ENCODE measurements at places on chromosomes 2 and 18. TPM values are rescaled to one million over a fixed set of nuclear protein-coding genes. Genes with fewer than 3 reads are reported as not detected.

The GPR39 gene
- not detected for total RNA-seq

The CTAGE1 gene
- not detected for total RNA-seq

The CAPN13 gene
- total RNA-seq, result not detected

The IL1B gene
- 0.30 TPM for total RNA-seq

The GALNT3 gene
- total RNA-seq, result 0.19 TPM

The TCF23 gene
- total RNA-seq, result not detected

The FSHR gene
- total RNA-seq, result 0.46 TPM

The ACMSD gene
- total RNA-seq, result not detected

The C18orf54 gene
- 1.2 TPM for total RNA-seq

The ANKRD53 gene
- total RNA-seq, result 0.30 TPM

The NEUROD1 gene
- not detected for total RNA-seq

The SPIRE1 gene
- 33.5 TPM for total RNA-seq

GRCh38 chr2:15303874-15304273, 257.3 kb downstream of the NBAS start:
- DNase-seq, result no peak

- DNase-seq, result no peak
Observed at GRCh38 chr2:124248386-124248785, 223.3 kb downstream of the CNTNAP5 start.

GRCh38 chr2:202043475-202043874, 9.8 kb downstream of the FZD7 start:
- DNase-seq, result no peak

DNA sequence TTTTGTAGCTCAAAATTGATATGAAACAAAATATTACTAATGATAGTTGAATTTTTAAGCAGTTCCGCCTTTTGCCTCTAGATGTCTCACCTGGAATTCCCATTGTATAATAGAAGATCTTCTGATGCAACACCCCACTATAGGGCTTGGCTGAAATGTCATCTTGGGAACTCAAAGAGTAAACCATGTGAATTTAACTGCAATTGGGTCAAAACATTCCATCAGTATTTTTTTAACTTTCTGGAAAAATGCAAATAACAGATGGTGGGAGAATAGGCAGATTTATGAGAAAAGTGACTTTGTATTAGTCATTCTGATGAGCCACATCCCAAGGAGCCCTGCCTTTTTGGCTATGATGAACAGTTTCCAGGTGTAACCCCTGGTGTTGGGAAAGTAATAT, 489.9 kb downstream of the NYAP2 start:
- DNase-seq, result no peak

DNA sequence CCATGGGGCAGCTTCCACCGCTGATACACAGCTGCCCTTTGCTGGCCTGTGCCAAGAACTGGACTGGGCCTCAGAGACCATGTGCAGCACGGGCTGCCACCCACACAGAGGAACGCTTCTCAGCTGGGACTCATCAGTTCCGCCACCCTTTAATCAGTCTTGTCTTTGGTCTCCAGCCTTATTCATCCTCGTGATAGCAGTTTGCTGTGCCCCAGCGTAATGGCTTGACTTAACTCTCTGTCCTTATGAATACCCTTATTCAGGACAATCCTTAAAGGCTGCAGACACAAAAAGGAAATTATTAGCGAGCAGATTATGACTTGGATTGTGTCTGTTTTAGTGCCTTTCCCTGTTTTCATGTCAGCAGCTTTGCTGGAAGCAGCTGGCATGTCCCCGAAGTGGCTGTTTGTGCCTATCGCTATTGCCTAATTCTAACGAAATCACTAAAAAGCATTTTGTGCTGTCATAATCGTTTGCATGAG, 108.9 kb upstream of the DAPL1 start:
- no peak for DNase-seq

- DNase-seq, result no peak
Observed at GRCh38 chr2:105917688-105918087, 173.0 kb downstream of the NCK2 start.

DNA sequence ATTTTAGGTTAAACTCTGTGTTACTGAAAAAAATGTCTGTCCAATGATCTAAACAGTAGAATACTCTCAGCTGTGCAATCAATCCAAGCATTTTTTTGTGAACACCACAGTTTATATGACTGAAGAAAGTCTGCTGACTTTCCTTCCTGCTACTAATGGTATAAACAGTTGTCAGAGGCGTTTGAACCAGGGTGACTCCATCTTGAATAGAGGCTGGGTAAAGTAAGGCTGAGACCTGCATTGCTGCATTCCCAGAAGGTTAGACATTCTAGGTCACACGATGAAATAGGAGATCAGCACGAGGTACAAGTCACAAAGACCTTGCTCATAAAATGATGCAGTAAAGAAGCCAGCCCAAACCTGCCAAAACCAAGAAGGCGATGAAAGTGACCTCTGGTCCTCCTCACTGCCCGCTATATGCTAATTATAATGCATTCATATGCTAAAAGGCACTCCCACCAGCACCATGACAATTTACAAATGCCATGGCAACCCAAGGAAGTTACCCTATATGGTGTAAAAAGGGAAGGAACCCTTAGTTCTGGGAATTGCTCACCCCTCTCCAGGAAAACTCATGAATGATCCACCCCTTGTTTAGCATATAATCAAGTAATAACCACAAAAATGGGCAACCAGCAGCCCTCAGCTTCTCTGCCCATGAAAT, 31.3 kb downstream of the POU3F3 start:
- DNase-seq, result no peak

DNA sequence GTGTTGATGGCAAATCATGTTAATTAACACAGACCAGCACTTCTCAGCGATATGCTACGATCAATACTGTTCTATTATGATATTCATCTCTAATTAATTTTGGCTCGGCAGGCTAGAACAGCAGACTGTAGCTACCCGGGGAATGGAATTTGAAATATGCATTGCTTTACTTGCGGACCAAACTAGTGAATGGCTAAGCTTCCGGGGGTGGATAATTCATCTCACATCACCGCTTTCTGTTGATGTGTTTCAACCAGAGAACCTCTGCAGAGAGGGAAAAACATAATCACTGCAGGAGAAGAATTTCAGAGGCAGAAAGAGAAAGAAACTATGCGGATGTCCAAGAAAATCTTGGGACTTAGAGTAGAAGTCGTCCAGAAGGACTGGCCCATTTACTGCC, 490.9 kb downstream of the STK39 start:
- DNase-seq, result no peak

GRCh38 chr2:16537347-16537746, 128.3 kb downstream of the CYRIA start:
- DNase-seq, result no peak

DNA sequence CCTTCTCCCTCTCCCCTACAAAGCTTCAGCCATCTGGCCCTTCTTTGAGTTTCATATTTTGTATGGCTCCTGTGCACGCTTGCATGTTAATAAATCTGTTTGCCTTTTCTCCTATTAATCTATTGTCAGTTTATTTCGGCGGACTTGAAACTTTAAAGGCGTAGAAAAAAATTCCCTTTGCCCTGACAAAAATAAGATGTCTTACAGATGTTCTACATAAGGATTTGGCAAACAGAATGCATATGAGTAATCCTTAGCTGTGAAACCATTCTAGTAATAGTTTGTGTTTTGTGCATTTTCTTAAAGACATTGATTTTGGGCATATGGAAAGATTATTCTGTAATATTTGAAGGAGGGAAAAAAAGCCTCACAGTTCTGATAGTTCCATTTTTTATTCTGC, 15.0 kb upstream of the BMPR2 start:
- no peak for DNase-seq

GRCh38 chr18:7921938-7922587, 354.9 kb downstream of the PTPRM start:
- DNase-seq, result no peak

DNA sequence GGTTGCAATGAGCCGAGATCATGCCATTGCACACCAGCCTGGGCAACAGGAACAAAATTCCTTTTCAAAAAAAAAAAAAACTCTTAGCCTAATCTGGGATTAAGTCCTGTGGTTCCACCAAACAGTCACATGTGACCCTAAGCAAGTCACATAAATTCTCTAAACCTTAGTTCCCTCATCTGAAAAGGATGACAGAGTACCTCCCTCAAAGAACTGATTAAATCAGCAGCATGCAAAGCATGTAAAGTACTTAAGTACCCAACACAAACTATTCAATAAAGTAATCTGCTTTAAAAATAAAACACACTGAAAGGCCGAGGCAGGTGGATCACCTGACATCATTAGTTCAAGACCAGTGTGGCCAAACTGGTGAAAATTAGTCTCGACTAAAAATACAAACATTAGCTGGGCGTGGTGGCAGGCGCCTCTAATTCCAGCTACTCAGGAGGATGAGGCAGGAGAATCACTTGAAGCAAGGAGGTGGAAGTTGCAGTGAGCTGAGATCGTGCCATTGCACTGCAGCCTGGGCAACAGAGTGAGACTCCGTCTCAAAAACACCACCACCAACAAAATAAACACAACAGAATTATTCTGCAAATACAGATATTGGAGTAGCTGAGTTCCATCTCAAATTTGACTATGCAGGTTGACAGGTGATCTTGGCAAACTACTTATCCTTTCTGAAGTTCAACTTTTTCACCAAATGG, 7.0 kb downstream of the USP34 start:
- DNase-seq, result no peak

GRCh38 chr2:98908931-98909316, 27.1 kb downstream of the CRACDL start:
- no peak for DNase-seq

DNA sequence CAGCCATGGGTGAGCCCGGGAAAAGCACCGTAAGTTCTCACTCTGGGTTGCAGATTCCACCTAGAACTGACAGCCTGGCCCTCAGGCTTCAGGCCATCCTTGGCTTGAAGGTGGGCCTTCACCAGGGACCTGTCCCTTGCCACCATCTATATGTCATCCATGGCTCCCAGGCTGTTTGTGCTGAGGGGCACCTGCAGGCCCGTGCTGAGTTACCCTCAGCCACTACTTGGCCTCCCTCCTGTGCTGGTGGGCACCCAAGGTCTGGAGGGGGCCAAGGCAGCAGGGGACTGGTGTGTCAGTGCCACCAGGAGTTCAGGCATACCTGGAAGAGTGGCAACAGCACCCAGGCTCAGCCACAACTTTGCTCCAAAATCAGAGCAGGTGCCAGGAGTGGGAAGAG, 326.2 kb upstream of the SMIM21 start:
- DNase-seq, result no peak

DNA sequence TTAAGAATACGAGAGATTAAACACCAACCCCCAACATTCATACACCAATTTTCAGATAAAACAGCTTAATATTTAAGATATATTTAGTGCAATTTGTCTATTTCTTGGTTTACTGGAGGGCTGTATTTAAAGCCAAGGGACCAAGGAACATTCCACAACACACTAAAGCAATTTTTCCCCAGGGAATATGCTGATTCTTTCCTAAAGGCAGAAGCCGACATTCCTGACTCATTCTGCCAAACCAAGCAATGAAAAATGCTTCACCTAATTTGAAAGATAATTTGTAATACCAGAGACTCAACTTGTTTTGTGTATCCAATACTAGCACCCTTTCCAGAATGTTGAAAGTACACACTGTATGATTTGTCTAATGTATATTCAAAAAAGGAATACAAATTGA, 1267.6 kb upstream of the PIK3C3 start:
- no peak for DNase-seq

GRCh38 chr2:205462681-205463345, 219.5 kb upstream of the NRP2 start:
- DNase-seq, result no peak

GRCh38 chr18:50427896-50428295, 53.0 kb downstream of the SKA1 start:
- no peak for DNase-seq

- no peak for DNase-seq
Observed at GRCh38 chr2:47373747-47374146, 29.2 kb upstream of the MSH2 start.

DNA sequence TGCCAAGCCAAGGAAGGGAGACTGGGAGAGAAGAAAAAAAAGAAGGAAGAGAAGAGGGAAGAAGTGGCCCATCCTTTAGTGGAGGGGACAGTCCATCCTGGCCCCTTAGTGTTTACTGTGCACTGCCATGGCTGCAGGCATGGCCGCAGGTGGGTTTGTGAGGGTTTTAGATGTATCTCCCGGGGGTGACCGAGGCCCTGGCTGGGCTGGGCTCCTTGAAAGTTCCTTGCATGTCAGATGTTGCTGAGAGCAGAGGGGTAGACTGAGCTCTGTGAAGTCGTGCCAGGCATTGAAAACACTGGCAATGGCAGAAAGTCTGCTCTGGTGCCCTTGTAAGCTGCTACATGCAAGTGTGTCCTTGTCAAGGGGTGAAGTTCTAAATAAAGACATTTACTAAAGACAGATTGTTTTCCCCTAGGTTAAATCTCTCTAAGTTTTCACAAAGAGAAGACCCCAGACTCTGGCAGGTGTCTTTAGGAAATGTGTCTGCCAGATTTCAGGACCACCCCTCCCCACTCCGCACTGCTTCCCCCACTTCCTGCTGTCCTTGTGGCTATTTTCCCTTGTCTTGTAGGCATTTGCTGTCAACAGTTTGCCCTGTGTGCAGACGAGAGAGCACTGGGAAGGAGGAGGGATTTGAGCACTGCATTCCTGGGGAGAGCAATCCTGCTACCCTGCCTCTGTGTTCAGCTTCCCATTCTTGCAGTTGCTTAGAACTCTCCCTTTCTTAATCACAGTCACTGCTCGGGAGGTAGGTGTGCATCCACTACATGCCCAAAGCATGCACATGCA, 68.4 kb downstream of the ACOXL start:
- DNase-seq, result no peak

- no peak for DNase-seq
Observed at GRCh38 chr2:209445485-209445884, 21.6 kb downstream of the MAP2 start.

- no peak for DNase-seq
Observed at GRCh38 chr2:144377914-144378313, 142.0 kb downstream of the ZEB2 start.

GRCh38 chr18:59787998-59788790, 91.0 kb upstream of the CCBE1 start:
- DNase-seq, result no peak

All from Right ventricle myocardium superior (tissue), 1 donor.